Omental fat pad (tissue), 4 donors: ENCODE measurements at places on chromosomes 2 and 18.

DNA sequence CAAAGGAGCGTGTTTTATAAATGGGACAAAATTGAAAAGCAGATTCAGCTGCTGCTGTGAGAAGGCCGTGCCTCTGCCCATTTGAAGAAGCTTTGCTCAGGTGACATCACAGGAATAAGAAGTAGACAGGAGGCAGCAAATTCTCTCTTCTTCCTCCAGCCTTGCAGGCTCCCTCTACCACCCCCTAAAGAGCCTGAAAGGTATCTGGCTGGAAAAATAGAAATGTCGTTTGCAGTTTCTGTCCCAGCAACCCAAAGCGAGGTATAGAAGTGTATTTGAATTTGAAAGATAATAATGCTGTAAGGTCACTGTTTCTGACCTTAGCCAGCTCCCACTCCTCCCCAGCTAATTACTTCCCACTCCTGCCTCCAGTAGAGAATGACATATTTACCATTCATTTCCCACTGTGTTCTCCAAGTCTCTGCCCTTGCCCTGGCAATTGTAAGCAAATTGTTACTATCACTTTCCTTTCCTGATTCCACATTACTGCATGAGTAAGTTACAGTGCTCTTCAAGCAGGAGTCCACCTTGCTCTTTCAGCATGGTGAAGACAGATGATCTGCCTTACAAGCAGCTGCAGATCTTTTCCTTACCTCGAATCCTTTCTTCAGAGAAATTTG is 56.8 kb upstream of the RASGRP3 start:
- no peak for DNase-seq

- no peak for DNase-seq
Observed at GRCh38 chr2:98013407-98014042, 17.8 kb upstream of the TMEM131 start.

DNA sequence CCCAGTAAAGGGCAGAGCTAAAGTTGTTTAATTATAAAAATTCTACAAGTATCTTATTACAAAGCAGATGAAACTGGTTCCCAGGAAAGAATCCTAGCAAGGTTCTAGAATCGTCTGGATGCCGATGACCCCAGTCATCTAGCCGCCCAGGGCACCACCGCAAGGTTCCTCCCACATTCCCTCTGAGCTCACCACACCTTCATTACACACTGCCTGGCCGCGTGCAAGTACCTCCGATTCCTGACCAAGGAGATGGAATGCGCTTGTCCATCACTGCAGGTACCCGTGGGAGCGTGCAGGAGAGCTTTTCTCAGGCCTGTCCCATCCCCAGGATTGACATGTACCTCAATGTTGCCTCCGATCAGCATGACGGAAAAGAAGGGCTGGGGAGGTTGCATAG is 158.5 kb downstream of the LAMA1 start:
- DNase-seq, result no peak

GRCh38 chr2:109676346-109676902 is 62.3 kb downstream of the SOWAHC start:
- no peak for DNase-seq

DNA sequence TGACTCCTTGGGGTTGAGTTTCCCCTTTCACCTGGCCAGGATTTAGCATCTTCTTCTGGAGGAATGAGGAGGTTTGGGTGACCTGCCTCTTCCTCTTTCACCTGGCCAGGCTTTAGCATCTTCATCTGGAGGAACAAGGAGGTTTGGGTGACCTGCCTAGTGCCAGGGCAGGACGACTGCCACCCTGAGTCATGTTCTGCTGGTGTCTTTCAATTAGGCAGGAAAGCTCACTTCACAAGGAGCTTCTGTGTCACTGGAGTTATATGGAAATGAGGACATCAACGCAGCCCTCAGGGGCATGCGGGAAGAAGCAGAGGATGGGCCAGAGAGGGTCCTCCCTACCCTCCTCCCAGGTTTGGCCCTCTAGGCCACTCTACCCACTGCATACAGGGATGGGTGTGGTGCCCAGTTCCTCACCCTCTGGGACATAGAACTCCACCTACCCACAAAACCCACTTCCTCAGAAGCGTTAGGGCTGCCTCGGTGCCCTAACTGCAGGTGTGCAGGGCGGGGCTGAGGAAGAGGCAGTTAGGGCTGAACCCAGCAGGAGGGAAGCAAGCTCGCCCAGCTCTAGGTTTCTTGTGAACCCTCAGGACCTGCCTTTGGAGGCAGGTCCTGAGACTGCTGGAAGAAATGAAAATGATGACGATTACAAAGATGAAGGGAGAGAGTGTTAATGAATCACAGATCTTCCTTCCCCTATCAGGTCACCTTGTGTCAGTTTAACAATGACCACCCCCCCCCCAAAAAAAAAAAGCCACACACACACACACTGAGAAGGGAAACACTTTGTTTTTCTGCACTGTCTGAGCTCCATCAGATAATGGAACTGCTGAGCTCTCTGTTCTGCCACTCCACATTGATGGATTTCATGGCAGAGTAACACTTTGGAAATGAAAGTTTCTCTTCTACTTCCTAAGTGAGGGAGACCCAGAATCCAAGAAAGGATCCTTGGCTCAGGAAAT is 71.0 kb downstream of the ARL4C start:
- no peak for DNase-seq

- DNase-seq, result no peak
Observed at GRCh38 chr2:24080701-24081100, 3.9 kb downstream of the TP53I3 start.

DNA sequence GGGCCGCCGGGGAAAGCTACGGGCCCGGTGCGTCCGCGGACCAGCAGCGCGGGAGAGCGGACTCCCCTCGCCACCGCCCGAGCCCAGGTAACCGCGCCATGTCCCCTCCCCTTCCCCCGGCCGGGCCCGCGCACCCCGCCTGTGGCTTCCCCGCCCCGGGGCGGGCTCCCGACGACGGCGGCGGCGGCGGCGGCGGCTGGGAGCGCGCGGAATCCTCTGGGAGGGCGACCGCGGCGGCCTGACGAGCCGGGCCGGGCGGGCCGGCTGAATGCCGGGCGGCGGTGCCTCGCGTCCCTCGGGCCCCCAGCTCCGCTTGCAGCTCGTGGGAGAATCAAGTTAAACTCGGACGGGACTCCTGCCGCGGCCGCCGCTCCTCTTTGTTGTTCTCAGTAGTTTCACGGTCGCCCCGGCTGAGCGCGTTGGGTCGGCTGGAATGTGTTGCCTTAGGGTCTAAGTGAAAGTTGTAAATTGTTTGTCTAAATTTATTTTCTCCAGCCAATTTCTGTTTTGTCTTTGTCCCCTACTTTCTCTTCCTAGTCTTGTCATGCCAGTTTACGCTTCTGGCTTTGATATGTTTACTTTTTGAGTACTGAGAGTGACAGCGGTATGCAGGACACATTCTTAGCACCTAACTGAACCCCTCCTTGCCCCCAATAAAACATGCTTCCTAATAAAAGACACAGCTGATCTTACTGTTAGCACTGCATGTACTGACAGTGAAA is 685 bp downstream of the SMAD4 start:
- peak; percentile 50 for DNase-seq

GRCh38 chr18:50749945-50750344 is 69.9 kb downstream of the MRO start:
- DNase-seq, result no peak
